Urinary bladder (tissue), 4 donors: ENCODE measurements at places on chromosomes 13 and 19. TPM values are rescaled to one million over a fixed set of nuclear protein-coding genes. Genes with fewer than 3 reads are reported as not detected.

The BRSK1 gene
- 9.7 TPM for total RNA-seq

The C13orf46 gene
- total RNA-seq, result 0.85 TPM

The COPE gene
- 47.1 TPM for total RNA-seq

The LIG1 gene
- total RNA-seq, result 21.6 TPM

The LCP1 gene
- total RNA-seq, result 43.5 TPM

The ENOX1 gene
- 17.6 TPM for total RNA-seq

The RASGRP4 gene
- 0.95 TPM for total RNA-seq

The APOC4 gene
- not detected for total RNA-seq

The SIGLEC8 gene
- total RNA-seq, result 0.90 TPM

The ZNF701 gene
- total RNA-seq, result 38.8 TPM

The PNKP gene
- 28.4 TPM for total RNA-seq

The C19orf73 gene
- total RNA-seq, result not detected

The SLC8A2 gene
- total RNA-seq, result 1.5 TPM

The C19orf67 gene
- not detected for total RNA-seq

The VAV1 gene
- total RNA-seq, result 4.4 TPM

The ZNF284 gene
- 5.7 TPM for total RNA-seq

The MEF2B gene
- 0.42 TPM for total RNA-seq

The EHD2 gene
- 53.1 TPM for total RNA-seq

The CACNA1A gene
- total RNA-seq, result 1.7 TPM

The IGLON5 gene
- total RNA-seq, result 0.21 TPM

The SERPINE3 gene
- total RNA-seq, result 0.16 TPM

The VMAC gene
- total RNA-seq, result 10.7 TPM

The ADGRE1 gene
- 0.53 TPM for total RNA-seq

The CDC42EP5 gene
- 31.4 TPM for total RNA-seq

The FCGBP gene
- total RNA-seq, result 7.7 TPM

The PSPN gene
- 1.4 TPM for total RNA-seq

The PSG3 gene
- total RNA-seq, result not detected

The OR7D2 gene
- total RNA-seq, result not detected
